ENCODE measurements at places on chromosomes 3 and 15.

DNA sequence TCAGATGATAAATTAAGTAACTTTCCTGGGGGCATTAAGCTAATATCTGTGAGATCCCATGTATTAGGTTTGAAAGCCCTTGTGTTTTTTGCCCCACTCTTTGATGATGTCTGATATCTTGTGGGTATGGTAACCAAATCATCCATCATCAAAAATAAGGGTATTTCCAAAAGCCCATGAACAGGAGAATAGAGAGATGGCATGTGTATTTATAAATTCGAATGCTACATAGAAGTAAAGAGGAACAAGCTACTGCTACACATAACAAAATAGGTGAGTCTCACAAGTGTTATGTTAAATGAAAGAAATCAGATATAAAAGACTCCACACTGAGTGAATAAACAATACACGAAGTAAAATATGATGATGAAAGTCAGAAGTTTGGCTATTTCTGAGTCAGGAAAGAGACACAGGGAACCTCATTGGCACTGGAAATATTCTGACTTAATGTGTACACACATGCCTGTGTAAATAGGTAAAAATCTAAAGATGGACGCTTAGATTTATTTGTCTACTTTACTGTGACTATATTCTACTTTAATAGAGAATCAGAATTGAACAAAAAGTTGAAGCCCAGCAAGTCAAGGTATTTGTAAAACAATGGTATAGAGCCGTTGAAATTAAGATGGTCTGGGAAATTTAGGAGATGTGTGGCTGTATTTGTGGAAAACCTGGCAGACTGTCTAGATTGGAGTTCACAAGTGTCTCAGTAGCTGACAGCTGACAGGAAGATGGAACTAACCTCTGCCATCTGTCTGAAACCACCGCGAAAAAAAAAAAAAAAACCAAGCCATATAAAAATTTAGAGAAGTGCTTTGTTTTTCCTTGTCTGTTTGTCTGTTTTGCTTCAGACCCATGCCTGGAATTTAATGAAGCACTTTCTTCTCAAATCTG lies 111.0 kb upstream of the TGFBR2 start:
- no peak for DNase-seq

DNA sequence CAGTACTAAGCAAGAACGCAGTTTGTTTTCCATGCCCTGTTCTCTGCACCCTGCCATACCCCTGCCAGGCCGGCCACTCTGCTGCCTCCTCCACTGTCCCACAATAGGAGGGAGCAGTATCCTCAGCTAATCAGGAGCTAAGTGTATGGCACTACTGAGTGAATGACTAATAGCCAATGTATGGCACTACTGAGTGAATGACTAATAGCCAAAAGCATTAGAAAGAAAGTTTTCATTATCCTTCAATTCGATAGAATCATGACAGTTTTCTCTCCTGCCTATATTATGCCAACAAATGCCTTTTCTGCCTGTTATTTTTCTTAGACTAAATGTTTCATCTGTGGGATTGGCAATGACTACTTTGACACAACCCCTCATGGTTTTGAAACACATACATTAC lies 107.5 kb upstream of the CHRM5 start:
- no peak for DNase-seq

GRCh38 chr3:66139415-66139814 lies 81.4 kb upstream of the SLC25A26 start:
- no peak for DNase-seq

- no peak for DNase-seq
Measured at GRCh38 chr15:22978691-22979237, 1.4 kb downstream of the CYFIP1 start.

DNA sequence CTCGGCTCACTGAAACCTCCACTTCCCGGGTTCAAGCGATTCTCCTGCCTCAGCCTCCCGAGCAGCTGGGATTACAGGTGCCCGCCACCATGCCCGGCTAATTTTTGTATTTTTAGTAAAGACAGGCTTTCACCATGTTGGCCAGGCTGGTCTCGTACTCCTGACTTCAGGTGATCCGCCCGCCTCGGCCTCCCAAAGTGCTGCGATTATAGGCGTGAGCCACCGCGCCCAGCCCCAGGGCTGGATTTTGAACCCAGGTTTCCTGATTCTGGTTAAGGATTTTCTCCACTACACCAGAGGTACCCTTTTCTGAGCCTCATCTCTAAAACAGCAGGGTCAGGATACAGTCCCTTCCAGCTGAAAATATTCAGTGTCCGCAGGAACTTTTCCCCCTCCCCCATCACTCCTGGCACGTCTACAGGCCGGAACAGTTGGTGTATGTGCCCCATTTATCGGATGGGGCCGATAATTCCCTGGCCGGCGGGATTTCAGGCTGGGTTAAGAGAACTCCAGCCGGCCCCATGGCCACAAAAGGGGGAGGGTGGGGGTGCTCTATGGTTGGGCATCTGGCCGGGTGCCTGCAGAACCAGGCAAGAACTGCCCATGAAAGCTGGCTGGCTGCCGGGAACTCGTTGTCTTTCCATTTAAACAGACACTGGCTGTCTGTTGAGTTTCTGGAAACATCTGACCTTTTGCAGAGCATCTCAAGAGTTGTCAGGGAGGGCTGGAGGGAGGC lies 26.8 kb upstream of the SEMA4B start:
- DNase-seq, result no peak
